ENCODE measurements at places on chromosomes 13 and 19. TPM values are rescaled to one million over a fixed set of nuclear protein-coding genes. Genes with fewer than 3 reads are reported as not detected.

The CYP4F11 gene
- total RNA-seq, result not detected

The ACP7 gene
- total RNA-seq, result not detected

GRCh38 chr13:97139691-97140090 lies 82.4 kb upstream of the MBNL2 start:
- no peak for DNase-seq

GRCh38 chr13:56909896-56910600 lies 230.7 kb upstream of the PRR20A start:
- DNase-seq, result no peak

The ATP4B gene
- total RNA-seq, result not detected

- DNase-seq, result no peak
Observed at GRCh38 chr13:19596960-19597361, 35.6 kb upstream of the TPTE2 start.

- DNase-seq, result peak; percentile 85
Observed at GRCh38 chr19:48510421-48511268, 990 bp downstream of the LMTK3 start.

- no peak for DNase-seq
Observed at GRCh38 chr19:33396701-33397535, 23.4 kb downstream of the CEBPG start.

DNA sequence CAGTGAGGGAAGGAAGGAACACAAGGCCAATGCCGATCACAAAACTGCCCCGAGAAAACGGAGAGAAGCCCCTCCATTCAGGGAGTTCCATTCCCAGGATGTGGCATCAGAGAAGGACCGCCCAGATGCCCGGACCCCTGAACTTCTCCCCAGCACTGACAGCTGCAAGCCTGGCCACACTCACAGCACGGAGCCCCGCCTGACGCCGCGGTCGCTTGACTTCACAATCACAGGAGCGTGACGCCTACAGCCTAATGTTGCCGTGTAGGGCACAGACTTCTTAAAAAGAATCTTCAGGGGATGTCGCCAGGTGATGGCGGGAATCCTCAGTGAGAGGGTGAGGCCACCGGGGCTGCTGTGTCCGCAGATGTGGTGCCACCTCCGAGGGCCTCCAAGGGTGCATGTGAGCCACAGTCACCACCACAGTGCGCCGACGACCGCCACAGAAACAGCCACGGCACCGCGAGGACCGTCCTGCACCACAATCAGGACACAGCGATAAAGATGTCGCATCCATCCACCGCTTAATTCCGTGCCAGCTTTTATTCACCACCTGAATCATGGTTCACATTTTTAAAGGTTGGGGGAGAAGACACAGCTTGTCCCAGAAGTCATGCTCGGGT lies 77.2 kb downstream of the SPACA7 start:
- no peak for DNase-seq

GRCh38 chr19:16293118-16294091 lies 31.2 kb upstream of the KLF2 start:
- no peak for DNase-seq

DNA sequence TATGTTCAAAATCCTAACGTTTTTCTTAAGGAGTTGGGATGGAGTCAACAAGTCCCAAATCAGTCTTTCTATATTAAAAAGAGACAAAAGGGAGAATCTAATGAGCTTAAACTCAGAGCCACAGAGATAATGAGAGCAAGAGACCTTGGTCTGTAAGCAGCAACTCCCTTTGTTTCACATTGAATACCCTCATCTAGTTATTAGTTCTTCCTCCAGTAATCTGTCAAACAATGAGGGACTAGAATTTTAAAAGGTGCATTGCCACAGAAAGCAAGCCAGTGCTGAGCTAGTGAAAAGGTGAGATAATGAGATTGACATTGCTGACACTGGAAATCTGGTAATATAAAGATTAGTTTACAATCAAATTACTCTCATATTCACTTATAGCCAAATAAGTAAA lies 718.6 kb downstream of the DACH1 start:
- no peak for DNase-seq

The GJB6 gene
- total RNA-seq, result 1.7 TPM

The SRRM5 gene
- 0.71 TPM for total RNA-seq

- no peak for DNase-seq
Observed at GRCh38 chr13:97141564-97142005, 80.5 kb upstream of the MBNL2 start.

DNA sequence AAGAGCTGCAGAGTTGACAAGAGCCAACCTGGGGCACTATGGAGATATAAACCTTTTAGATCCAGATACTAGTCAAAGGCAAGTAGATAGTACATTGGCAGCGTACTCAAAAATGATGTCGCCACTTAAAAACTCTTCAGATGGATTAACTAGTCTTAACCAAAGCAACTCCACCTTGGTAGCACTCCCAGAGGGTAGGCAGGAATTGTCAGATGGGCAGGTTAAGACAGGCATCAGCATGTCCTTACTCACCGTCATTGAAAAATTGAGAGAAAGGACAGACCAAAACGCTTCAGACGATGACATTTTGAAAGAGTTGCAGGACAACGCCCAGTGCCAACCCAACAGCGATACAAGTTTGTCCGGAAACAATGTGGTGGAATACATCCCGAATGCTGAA lies 8.9 kb downstream of the ZNF507 start:
- no peak for DNase-seq

DNA sequence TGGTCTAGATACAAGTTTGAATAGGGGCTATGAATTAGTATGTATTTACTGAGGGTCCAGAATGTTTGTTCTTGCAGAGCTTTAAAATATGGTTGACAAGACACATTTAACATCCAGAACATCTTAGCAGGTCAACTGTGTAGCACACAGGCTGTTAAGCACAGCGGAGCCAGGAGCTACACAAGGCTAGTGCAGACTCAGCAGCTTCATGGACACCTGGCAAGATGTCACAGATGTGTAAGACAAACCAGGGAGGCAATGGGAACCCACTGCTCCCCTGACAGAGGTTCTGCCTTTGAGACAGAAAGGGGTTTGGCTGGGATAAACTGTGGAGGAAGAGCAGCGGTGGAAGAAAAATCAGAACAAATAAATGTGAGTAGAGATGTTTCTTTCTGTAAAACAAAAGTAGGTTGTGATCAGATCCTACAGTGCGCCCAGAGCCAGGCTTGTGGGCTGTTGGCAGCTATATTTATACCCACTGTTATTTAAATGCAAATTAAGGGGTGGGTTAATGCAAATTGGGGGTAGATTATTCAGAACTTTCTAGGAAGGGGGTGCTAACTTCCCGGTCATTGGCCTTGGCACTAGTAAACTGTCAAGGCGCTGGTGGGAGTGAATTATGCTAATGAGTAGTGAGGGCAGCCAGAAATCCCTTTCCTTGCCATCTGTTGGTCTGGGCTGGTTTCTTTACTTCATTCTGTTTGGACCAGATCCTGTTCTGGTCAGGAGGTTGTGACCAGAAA lies 33.0 kb downstream of the MIPEP start:
- DNase-seq, result no peak

DNA sequence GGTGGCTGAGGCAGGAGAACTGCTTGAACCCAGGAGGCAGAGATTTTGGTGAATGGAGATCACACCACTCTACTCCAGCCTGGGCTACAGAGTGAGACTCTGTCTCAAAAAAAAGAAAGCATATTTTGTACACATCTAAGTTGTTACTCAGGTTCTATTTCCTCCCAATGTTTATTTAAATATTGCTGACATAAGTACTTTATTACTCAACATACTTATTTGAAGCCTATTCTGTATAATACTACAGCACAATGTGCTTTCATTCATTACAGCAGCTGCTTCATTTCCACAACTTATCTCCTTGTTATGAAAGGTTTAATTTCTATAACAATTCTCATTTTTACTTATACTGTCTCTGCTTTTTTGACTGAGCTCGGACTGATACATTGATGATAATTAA lies 495.7 kb downstream of the SLITRK1 start:
- DNase-seq, result no peak

Data from activated CD8-positive, alpha-beta T cell treated with anti-CD3 and anti-CD28 coated beads, Interleukin-2, amount 10 ng/mL, durations not matched to agents 7 days and 5 days (primary cell).